ENCODE measurements at places on chromosomes 1 and 21.

- no peak for DNase-seq
Measured at GRCh38 chr1:7463526-7463925, 307.6 kb upstream of the VAMP3 start.

- peak; percentile 27 for DNase-seq
Measured at GRCh38 chr1:3012456-3013291, 8.6 kb upstream of the ACTRT2 start.

GRCh38 chr1:19169642-19170041 lies 40.4 kb downstream of the UBR4 start:
- no peak for DNase-seq

DNA sequence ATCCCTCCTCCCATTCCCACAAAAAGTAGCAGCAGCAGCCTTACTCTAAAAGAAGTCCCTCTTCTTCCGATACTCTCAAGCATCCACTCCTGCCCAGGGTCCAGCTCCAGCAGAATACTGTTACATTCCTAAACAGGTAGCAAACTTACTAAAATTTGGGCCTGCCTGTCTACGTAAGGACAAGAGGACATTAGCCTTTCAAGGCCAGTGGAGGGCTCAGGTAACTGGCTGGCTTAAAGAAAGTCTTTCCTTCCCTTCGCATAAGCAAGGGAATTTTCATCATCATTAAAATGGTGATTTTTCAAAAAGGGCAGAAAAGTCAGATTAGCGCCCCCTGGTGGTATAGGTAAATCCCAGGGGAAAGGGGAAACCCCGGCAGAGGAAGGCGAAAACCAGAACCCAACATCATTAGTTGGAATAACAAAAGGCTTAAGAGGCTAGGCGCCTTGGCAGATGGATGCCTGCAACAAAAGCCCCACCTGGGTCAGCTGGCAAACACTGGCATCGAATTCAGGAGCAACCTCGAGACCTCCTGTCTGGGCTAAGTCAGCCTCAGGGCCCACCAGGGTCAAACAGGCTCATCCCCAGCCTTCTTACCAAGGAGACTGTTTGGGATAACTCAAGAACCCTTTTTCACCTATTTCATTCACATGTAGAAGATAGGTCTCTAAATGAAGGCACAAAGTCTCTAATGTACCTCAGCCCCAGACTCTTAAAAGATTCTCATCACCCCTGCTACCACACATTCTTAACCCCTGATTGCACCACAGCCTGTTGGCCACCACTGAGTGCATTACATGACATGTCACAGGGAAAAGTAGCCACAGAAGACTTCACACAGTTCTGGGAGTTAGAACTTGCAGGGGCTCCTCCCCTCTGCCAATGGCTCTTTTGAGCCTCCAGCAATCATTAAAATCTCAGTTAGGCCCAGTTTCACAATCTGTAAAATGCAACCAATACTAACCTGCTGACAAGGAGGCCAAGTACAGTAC lies 36.7 kb downstream of the ERI3 start:
- peak; percentile 50 for DNase-seq

GRCh38 chr1:161843156-161843555 lies 77.0 kb downstream of the ATF6 start:
- DNase-seq, result no peak

DNA sequence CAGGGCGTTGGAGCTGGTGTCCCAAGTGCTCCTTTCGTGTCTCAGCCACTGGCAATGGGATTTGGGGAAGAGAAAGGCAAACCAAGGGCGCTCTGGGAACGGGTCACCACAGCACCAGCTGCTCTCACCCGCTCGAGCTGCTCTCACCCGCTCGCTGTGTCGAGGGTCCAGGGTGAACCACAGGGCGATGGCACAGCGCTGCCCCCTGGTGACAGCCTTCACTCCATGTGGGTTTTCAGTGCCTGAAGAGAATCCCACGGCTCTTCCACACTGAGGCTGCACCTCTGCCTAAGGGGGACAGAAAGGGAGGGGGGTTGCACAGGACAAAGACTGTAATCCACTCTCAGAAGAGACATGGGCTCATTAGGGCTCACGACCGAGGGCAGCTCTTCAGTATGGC lies 7.1 kb upstream of the CLDN19 start:
- DNase-seq, result peak; percentile 45

GRCh38 chr1:52111492-52111891 lies 30.4 kb upstream of the ZFYVE9 start:
- no peak for DNase-seq

DNA sequence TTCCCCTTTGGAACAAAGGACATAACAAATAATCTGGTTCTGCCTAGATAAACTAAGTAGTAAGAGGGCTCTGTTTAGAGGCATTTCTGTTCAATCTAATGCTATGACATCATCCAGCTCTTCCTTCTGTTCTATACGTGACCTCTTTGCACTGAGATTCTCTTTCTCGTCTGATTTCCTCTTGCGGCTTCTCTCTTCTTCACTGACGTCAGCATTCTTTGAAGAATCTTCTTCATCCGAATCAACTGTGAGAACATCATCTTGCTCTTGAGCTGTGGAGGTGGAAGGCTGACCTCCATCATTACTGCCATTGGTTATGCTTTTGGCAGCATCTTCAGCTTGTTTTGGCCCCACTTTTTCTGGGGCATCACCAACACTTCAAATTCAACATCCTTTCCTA lies 130.4 kb downstream of the HS2ST1 start:
- DNase-seq, result peak; percentile 69

GRCh38 chr21:46666941-46667740 lies 31.7 kb downstream of the PRMT2 start:
- DNase-seq, result no peak

DNA sequence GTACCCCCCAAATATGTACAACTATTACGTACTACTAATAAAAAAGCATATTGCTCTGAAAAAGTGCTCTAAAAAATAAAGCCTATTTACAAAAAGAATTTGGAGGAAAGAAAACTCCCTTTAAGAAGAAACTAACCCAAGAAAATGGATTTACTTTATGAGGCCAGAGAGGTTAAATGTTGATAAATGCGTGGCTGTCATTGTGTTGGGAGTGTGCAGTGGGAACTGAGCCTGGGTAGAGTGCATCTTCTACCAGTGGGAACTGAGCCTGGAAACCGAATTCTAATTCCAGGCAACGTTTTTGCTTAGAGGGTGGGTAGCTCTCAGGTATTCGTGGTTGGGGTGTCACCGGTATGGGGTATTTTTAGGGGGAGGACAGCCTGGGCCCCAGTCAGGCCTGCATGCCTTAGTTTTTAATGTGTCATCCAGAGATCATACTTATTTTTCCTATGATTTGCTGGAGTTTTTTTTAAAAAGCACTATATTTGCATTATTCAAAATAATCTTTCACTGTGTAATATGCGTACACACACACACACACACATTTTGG lies 24.1 kb upstream of the RNF187 start:
- DNase-seq, result no peak

DNA sequence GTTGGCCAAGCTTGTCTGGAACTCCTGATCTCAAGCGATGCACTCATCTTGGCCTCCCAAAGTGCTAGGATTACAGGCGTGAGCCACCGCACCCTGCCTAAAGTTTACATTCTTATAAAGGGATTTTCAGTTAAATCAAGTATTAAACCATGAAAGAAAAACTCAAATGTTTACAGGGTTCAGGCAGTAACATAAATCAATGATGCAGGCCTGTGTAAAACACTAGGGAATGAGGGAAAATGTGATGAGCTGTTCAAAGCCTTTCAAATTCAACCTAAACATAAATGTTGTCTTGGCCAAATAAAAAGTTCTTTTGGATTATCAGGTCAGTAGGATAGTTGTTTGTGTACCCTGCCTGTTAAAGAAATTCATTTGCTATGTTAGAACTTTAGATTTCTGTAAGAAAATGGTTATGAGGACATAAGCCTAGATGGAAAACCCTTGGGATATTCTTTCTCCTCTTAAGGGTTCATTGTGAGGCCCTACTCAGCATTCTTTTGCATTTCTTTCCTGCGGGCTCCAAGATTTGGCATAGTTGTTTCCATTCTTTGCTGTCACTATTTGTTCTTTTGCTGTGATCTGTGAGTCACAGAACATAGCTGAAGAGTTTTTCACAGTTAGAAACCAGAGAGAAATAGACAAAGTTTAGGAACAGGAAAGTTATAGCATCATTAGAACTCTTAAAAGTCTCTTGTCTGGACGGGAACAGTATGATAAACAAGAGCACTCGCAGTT lies 8.9 kb upstream of the ZRANB2 start:
- DNase-seq, result no peak

DNA sequence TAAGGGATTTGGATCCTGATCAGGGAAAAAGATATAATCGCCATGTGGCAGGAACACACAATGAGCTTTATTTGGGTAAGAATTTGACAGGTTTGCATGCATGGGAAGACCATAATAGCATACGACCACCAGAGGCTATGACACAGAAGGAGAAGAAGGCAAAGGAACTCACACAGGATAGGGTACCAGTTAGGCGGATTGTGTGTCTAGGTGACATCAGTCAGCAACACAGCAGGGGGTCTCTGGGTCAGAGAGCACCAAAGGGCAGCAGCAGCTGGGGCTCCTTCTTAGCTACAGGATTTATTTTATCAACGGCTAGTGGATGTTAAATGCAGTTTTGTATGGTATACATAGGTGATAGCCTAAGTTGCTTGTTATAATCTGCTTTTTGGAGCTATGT lies 551.3 kb downstream of the KCNT2 start:
- DNase-seq, result no peak

DNA sequence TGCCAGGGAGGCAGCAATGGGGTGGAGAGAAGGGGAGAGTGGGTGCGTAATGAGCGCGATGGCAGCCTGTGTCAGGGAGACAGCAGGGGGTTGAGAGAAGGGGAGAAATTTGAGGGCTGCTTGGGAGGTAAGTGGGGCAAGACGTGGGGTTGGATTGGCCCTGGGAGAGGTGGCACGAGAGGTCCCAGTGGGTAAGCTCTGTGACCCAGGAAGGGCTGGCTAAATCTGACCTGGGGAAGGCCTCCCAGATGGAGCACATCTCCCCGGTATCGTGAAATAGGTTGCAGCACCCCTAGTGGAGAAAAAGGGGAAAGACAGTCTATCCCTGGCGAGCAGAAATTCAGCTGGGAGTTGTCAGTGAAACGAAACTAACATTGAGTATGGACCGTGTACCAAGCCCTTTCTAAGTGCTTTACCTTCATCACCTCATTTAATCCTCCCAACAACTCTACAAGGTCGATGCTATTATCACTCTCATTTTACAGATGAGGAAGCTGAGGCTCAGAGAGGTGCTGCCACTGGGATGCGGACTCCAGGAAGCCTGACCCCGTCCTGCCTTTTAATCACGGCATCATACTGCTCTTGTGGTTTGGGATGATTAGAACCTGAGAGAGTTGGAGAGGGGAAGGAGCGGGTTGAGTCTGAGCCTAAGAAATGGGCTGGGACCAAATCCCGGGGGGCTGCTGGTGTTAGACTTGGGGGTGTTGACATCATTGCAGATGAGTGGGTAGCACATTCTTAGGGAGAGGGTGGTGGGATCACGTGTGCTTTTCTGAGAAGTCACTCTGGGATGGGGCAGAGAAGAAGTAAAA lies 56.6 kb upstream of the RPL11 start:
- DNase-seq, result peak; percentile 83

DNA sequence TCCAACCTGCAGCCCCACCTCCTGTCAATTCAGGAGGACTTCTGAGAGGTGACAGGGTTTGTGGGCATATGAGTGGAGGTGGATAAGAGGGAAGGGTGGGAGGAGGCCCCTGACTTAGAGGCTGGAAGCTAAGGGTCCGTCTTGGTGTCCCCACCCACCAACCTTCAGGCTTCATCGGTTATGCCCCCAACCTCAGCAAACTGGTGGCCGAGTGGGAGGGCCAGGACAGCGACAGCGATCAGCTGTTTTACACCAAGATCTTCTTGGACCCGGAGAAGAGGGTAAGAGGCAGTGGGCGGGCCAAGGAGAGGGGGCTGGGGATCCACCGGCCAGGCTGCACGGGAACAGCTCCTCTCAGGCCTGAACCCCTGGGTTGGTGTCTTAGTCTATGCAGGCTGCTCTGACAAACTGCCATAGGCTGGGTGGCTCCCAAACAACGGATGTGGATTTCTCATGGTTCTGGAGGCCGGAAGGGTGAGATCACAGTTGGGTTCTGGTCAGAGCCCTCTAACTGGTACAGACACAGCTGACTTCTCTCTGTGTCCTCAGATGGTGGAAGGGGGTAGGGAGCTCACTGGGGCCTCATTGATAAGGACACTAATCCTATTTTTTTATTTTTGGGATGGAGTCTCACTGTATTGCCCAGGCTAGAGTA lies 18.1 kb downstream of the PLOD1 start:
- peak; percentile 24 for DNase-seq

GRCh38 chr1:151887028-151887427 lies 22.3 kb downstream of the THEM4 start:
- DNase-seq, result no peak
